Body of pancreas (tissue), 4 donors: ENCODE measurements at places on chromosomes 5 and 9.

GRCh38 chr9:116928289-116928688, 241.2 kb downstream of the TRIM32 start:
- no peaks in the 10 kb centered on the region for H3K27me3 ChIP-seq
- DNase-seq = no peak
- no peaks in the 10 kb centered on the region for H3K36me3 ChIP-seq
- H3K4me1 ChIP-seq = no peaks in the 10 kb centered on the region
- no peak overlapping the region for H3K27ac ChIP-seq

DNA sequence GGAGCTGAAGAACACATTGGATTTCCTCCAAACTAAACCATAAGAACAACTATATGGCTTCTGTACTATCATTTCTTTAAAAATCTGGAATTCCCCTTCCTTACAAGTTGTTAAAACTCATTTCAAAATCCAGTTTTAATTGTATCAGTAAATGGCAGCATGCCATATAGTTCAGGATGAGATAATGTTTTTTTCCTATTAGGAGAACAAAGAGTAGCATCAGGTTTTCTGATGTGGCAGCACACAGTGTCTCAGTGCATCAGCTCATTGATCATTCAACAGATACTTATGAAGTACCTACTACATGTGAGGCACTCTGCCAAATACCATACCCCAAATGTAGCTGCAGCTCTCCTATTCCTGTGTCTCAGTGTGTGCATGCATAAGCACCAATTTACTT, 161.1 kb downstream of the EPB41L4A start:
- no peak overlapping the region for H3K4me3 ChIP-seq
- no peaks in the 10 kb centered on the region for H3K4me1 ChIP-seq
- no peaks in the 10 kb centered on the region for H3K27me3 ChIP-seq
- DNase-seq = no peak
- H3K36me3 ChIP-seq = no peaks in the 10 kb centered on the region

DNA sequence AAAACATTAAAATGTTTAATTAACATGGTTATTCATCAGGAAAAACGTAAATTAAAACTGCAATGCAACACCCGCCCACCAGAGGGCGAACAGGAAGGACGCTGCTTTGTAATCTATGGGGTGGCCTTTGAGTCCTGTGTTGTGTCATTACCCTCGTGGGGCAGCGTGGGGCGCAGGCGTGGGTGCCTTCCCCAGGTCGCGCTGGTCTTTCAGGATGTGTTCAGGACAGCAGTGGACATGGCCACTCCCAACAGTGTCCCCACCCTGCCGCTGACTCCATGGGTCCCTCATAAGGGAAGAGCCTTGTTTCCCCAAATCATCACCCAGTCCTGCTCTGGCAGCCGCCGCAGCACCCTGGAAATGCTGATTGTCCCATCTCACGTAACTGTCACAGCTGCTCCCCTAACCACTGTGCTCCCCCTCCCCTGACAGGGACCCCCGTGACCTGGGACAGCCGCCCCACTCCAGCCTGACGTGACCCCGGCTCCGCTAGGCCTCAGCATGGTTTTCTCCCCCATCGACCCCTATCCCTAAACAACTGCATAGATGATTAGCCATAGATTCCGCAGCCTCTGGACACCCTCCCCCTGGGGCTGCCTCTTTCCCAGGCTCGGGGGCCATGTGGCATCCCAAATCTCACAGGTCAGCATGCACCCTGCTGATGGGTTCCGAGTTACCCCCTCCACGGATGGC, 36.4 kb downstream of the GLT6D1 start:
- peak; percentile 23 for DNase-seq
- no peaks in the 10 kb centered on the region for H3K36me3 ChIP-seq
- H3K27me3 ChIP-seq = no peaks in the 10 kb centered on the region

DNA sequence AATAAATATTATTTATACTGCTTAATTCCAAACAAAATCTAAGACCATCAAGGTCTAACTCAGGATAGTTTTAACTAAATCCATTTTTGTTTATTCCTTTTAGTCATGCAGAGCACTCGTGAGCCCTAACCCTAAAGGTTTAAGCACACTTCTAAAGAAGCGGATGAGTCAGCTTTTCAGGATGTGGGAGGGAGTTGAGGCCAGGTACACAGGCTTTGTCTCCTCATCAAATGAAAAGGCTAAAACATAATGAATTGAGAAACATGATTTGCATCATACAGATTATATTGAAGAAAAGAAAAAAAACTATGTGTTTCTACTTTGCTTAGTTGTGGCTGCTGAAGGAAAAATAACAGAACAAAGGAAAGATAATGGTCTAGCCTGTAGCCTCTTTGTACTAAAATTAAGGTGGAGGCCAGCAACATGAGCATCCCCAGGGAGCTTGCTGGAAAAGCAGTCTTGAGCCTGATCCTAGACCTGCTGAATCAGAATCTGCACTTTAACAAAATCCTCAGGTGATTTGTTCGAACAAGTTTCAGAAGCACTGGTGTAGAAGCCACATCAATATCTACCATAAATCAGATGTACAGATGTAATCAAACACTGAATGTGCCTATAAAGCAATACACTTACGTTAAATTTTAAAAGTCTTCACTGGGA, 21.1 kb upstream of the ISCA1 start:
- peaks cover 58% of the 10 kb centered on the region for H3K36me3 ChIP-seq
- no peak for DNase-seq
- no peak overlapping the region for H3K27ac ChIP-seq
- no peaks in the 10 kb centered on the region for H3K4me1 ChIP-seq
- H3K27me3 ChIP-seq = no peaks in the 10 kb centered on the region

GRCh38 chr5:100595812-100596173, 60.6 kb downstream of the FAM174A start:
- H3K36me3 ChIP-seq = no peaks in the 10 kb centered on the region
- H3K27me3 ChIP-seq = no peaks in the 10 kb centered on the region
- DNase-seq = no peak

DNA sequence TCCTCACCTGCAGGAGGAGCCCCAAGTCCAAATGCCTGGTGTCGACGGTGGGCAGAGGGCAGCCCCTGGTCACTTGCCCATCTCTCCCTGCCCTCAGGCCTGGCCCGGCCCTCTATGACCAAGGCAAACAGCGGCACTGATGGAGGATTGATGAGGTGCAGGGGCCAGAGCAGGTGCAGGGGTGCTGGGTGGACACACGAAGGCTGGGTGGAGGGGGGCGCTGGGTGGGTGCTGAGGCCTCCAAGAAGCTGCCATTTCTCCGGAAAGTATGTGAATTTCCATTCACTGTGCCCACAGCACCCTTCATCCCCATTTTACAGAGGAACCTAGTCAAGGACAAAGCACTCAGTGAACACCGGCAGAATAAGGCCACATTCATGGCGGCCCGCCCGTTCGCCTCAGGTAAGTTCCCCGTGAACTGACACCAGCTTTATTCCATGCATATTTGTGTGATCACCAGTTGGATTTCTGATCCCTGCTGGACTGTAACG, 143.8 kb upstream of the PPP1R26 start:
- H3K27ac ChIP-seq = no peak overlapping the region
- DNase-seq = no peak
- H3K4me3 ChIP-seq = no peak overlapping the region
- H3K4me1 ChIP-seq = no peaks in the 10 kb centered on the region
- no peaks in the 10 kb centered on the region for H3K36me3 ChIP-seq

GRCh38 chr5:104421431-104421830, 858.8 kb upstream of the NUDT12 start:
- H3K4me3 ChIP-seq = no peak overlapping the region
- H3K27me3 ChIP-seq = no peaks in the 10 kb centered on the region
- H3K4me1 ChIP-seq = no peaks in the 10 kb centered on the region
- H3K36me3 ChIP-seq = no peaks in the 10 kb centered on the region

- H3K4me1 ChIP-seq = peaks cover 11% of the 10 kb centered on the region
- H3K27me3 ChIP-seq = no peaks in the 10 kb centered on the region
- DNase-seq = no peak
- H3K36me3 ChIP-seq = peaks cover 3% of the 10 kb centered on the region
Observed at GRCh38 chr9:92619601-92620300, 50.2 kb downstream of the IPPK start.

- H3K4me1 ChIP-seq = no peaks in the 10 kb centered on the region
- no peaks in the 10 kb centered on the region for H3K27me3 ChIP-seq
- H3K27ac ChIP-seq = no peak overlapping the region
- no peaks in the 10 kb centered on the region for H3K36me3 ChIP-seq
- H3K4me3 ChIP-seq = no peak overlapping the region
Observed at GRCh38 chr5:136226401-136226800, 33.4 kb upstream of the SMIM32 start.

DNA sequence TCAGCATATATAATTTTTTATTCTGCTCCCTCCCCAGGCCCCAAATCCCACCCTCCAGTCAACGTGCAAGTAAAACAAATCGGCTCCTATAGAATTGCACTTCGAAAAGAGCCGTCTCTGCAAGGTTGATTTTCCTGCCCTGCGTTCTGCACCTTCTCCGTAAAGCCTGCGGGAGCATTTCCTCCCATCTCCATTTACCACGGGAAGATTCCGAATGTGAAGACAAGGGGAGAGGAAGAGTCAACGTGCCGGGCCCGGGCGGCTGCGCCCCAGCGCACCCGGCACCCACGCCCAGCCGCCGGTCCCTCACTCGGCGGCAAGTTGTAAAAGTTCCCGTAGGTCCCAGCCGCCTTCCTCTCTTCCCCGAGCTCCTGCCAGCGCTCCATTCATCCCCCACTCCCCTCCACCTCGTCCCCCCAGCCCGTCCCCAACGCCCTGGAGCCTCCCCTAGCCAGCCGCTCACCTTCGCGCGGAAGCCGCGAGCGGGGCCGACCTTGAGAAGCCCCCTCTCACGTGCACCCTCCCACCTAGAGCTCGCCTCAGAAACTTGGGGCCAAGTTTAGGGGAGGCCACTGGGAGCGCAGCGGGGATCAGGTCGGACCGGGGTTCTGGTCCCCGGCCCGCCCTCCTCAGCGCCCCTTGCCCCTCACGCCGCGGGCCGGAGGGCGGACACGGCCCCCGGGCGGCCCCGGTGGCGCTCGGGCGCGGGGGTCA, 431 bp downstream of the BNC2 start:
- H3K4me1 ChIP-seq = peaks cover 23% of the 10 kb centered on the region
- DNase-seq = no peak
- no peak overlapping the region for H3K27ac ChIP-seq
- peaks cover 6% of the 10 kb centered on the region for H3K27me3 ChIP-seq

- H3K27ac ChIP-seq = no peak overlapping the region
- no peak for DNase-seq
- no peaks in the 10 kb centered on the region for H3K27me3 ChIP-seq
- H3K4me3 ChIP-seq = no peak overlapping the region
- no peaks in the 10 kb centered on the region for H3K36me3 ChIP-seq
- peaks cover 14% of the 10 kb centered on the region for H3K4me1 ChIP-seq
Observed at GRCh38 chr5:176133289-176133870, 104.8 kb upstream of the SIMC1 start.
